ENCODE measurements at places on chromosomes 7 and 10.

DNA sequence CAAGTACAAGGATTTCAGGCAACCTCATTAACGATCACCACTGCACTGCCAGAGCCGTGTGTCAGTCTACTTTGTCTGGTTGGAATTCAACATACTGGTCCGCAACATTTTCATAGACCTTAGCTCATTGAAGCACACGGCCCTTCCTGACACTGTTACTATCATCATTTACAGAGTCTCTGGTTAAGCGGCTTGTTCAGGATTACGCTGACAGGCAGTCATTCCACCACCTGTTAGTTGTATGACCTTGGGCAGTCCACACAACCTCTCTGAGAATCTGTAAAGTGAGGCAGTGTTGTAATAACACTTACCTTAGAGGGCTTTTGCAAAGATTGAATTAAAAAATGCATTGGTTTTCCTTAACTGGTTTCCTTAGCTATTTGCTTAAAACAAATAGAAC, 112.6 kb downstream of the AOAH start:
- no peak for DNase-seq

GRCh38 chr10:29306688-29307087, 17.8 kb downstream of the LYZL1 start:
- DNase-seq: no peak

DNA sequence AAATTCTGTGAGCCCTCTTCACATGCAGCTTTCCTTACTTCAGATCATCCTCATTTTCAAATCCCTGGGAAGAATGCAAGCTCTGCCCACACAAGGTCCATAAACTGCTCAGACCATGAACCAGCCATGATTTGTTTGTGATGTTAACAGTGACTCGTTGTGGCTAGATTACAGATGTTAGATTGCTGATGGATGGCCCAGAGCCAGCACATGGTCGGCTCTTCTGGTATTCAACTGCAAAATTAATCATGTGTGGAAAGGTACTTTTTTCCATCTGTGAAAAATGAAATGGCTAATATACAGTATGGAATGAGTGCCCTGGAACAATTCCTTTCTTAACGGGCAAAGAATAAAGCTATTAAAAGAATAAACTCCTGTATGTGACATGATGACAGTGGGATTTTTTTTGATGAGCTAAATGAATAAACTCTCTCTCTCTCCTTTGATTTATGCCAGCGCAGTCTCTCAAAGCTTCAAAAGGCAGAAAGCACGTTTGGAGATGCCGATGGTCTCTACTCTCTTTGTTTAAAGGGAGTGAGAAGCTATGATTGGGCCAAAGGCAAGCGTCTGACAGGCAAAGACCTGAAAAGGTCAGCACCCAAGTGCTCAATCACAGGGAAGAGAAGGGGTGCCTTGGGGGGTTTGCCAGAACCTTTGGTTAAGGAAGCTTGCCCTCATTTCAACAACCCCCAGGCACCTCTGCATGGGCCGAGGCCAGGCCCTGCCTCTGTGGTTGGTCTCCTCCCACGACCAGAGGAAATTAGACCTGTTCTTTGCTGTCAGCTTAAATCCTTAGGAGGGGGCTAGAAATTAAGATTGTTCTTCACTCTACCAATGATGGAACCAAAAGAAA, 444.0 kb upstream of the NFE2L3 start:
- DNase-seq: no peak

GRCh38 chr7:157274991-157275427, 61.8 kb upstream of the DNAJB6 start:
- DNase-seq: no peak

- no peak for DNase-seq
Measured at GRCh38 chr10:93926613-93927012, 32.8 kb downstream of the SLC35G1 start.

GRCh38 chr7:25347360-25348066, 119.2 kb upstream of the NPVF start:
- DNase-seq: no peak

GRCh38 chr10:76082956-76083355, 651.5 kb downstream of the LRMDA start:
- DNase-seq: no peak

GRCh38 chr10:120423431-120424197, 33.4 kb upstream of the PLPP4 start:
- no peak for DNase-seq

DNA sequence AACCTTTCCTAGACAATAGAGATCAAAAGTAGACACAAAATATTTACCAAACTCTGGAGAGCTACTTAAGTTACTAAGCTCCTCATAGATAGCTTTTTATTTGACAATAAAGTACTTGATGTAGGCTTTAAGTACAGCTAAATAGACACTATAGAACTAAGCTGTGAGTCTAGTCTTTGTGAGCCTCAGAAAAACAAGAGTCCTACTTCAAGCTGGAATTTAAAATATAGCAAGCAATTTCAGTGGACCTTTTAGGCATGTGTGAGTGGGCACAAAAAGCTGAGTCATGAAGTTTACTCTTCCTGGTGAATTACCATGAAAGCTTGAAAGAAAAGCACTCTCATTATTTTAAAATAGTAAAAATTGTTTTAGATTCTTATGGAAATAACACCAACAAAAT, 76.1 kb downstream of the ADD3 start:
- DNase-seq: no peak

DNA sequence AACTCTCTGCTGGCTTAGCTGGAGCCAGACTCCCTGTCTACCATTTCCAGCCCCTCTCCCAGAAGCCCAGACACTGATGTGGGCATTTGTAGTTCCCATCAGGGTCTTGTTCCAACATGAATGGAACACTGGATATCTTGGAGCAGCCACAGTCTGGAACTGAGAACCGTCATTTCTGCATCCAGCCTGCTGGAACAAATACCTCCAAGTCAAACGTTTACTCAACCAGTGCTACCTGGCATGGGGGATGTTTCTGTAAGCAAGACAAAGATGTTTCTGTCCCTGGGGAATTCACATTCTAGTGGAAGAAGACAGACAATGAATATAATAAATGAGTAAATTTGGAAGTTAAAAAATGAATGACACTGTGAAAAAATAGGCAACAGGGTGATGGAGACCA, 70.8 kb upstream of the ZNF438 start:
- DNase-seq: no peak

GRCh38 chr10:19958787-19959186, 142.6 kb downstream of the PLXDC2 start:
- DNase-seq: no peak

DNA sequence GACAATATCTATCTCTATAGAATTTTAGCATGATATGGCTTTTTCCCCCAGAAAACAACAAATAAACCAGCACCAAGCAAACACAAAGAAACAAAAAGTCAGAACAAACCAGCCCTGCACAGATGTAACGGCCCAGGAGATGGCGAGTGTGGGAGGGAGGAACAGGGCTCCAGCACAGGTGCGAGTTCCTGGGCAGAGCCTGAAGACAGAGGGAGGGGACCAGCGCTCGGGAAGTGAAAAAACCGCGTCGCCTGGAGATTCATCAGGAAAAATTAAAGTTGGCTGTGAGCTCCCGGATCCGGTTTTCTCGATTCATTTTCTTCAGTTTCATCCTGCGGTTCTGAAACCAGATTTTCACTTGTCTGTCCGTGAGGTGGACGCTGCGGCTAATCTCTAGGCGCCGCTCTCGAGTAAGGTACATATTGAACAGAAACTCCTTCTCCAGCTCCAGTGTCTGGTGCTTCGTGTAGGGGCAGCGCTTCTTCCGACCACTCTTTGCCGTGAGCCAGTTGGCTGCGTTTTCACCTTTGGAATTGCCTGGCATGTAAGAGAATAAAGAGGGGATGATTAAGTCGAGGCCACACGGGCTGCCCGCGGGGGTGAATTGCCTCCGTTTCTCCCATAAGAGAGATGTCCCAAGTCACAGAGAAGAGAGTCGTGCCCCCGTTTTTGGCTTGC, 2.3 kb downstream of the HOXA10 start:
- DNase-seq: no peak

GRCh38 chr10:23404461-23404980, 34.4 kb upstream of the OTUD1 start:
- no peak for DNase-seq

DNA sequence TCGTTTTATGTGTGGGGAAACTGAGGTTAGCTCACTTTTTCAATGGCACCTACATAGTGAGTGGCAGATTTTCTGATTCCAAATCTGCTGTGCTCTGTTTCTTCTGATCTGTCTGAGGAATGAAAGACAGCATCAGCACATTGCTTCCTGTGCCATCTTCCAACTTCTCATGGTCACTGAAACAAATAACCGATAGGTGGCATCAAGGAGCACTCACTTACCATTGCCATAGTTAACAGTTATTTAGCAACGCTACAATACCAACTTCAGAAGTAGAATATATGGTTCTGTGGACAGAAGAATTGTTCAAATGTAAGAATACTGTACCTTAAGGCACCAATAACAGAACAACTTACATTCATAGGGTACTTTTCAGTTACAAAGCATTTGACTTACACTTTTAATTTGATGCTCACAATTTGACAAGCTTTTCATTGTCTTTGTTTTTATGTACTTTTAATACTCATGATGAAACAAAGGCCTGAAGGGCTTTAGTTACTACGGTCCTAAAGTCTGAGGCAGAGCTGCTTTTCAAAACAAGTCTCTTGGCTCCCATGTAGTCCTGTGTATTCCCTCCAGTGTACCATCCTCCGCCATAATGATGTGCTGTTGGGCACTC, 228.9 kb upstream of the TCF7L2 start:
- no peak for DNase-seq

DNA sequence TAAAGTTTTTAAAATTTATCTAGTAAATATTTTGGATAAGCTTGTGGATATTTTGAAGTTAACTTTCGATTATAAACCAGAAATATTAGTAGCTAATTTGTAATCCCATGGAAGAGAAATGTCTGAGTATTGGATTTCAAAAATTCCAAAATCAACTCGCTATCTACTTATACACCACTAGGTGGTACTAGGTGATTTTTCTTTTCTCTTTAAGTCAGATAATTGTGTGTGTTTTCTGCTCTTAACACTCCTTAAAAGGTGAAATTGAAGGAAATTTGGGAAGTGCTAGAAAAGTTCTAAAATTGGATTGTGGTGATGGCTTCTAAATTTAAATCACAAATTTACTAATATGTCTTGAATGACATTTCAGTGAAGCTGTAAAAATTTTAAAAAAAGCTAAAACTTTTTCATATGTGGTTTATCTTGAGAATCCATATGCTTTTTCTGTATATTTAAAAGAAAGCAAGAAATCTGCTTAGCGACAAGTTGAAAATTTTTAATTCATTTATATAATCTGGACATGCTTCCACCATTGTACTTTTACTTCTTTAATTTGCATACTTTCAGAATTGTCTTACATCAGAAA, 90.2 kb downstream of the IPMK start:
- no peak for DNase-seq

GRCh38 chr10:22228167-22228938, 10.5 kb upstream of the EBLN1 start:
- DNase-seq: no peak
